Activated naive CD4-positive, alpha-beta T cell treated with anti-CD3 and anti-CD28 coated beads, Interleukin-2, amount 50 U/mL, for 72 hours (primary cell): ENCODE measurements at places on chromosomes 1 and 21. TPM values are rescaled to one million over a fixed set of nuclear protein-coding genes. Genes with fewer than 3 reads are reported as not detected.

- DNase-seq: no peak
These were observed 171.5 kb upstream of the IRF2BP2 start for GRCh38 chr1:234781241-234782065.

ANGPTL1 gene
- total RNA-seq: not detected

DNA sequence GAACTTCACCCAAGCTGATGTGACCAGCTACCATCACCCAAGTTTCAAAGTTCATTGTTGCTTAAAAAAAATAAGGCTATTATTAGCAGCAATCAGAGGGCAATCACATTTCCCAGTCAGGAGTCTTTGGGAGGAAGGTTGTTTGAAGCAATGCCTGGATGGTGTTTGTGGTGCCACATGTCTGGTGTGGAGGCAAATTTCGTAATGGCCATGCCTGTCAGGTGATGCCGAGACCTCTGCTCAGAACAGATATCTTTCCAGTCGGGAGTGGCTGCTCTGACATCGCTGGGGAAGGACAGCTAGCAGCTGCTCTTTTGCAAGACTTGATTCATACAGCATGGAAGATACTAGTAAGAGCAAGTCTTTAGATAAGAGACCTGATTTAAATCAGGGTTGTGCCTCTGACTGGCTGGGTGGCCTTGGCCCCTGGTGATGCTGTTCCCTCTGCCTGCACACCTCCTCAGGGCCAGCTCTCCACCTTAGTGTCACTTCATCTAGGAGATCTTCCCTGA, 187.8 kb upstream of the JUN start:
- no peak for DNase-seq

FCRL5 gene
- not detected for total RNA-seq

ZFP69 gene
- 4.9 TPM for total RNA-seq

TNFAIP8L2 gene
- 6.9 TPM for total RNA-seq

DNA sequence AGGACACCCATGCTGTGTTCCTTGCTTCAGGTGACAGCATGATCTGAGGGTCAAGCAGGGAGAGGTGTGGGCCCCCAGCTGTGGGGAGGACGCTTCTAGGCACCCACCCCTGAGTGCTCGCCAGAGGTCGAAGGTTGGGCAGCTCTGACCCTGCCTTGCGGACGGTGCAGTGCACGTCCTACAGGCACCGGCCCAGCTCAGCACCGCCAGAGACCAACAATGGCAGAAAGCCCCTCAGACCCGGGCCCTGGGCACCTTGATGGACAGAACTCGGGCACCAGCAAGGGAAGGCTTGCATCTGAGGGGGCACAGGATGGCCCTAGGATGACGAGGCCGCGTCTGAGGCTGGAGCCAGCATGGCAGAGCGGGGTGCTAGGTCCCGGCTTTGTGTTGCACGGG, 24.7 kb downstream of the NADK start:
- no peak for DNase-seq

DNA sequence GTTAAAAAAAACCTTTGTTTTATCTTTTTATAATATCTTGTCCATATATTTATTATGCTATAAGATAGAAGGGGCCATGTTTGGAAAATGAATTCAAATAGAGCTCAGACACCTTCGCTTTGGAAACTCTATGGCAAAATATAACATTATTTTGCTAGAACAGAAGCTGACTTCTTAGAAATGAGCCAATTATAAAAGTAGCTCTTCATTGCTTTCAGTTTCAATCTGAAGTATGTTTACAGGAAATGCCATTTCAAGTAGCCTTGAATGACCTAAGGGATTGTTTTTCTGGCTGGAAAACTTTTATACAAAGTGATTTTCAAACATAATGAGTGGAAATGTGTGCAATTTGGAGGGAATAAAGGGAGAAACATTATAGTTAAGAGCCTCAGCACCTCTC, 37.8 kb upstream of the GBP5 start:
- DNase-seq: no peak

GRCh38 chr1:118918940-118919259, 69.2 kb downstream of the TBX15 start:
- no peak for DNase-seq

DNA sequence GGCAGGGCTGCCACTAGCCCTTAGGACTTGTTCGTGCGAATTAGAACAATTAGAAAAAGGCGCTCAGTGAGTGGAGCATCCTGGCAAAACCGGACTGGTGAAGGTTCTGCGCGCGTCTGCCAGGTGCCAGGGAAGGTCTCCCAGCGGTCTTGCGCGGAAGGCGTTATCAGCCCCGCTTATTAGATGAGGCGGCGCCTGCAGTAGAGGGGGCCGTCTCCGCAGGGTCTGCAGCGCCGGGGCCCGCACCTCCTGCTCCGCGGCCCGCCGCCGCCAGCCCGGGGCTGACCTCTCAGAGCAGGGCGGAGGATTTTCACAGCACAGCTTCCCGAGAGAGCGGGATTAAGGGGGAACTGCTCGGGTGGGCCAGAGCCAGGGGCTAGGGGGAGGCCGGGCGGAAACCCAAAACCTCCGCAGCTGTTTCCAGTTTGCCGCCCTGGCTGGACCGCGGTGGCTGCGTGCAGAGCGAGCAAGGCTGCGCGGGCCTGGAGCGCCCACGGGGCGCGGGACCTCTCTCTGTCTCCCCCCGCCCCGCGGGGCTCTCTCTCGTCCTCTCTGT, 155.2 kb downstream of the FOXD2 start:
- no peak for DNase-seq

DNA sequence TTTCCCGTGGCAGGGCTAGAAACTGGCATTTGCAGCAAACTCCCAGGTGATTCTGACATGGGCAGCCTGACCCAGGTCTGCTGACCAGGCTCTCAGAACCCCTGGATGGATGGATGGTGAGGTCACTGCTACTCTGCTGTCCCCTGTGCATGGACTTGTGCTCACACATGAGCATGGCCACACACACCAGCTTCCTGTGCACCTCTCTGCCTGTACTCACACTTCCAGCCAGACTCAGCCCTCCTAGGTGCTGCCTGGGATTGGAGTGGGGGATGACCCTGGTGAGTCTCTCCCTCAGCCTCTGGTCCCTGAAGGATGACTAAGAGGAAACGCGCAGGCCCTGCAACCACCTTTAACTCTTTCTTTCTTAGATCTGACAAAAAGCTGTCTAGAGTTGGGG, 361.1 kb downstream of the HHAT start:
- no peak for DNase-seq

CLCNKA gene
- not detected for total RNA-seq

KPNA6 gene
- 103 TPM for total RNA-seq

ANXA9 gene
- total RNA-seq: not detected

DNA sequence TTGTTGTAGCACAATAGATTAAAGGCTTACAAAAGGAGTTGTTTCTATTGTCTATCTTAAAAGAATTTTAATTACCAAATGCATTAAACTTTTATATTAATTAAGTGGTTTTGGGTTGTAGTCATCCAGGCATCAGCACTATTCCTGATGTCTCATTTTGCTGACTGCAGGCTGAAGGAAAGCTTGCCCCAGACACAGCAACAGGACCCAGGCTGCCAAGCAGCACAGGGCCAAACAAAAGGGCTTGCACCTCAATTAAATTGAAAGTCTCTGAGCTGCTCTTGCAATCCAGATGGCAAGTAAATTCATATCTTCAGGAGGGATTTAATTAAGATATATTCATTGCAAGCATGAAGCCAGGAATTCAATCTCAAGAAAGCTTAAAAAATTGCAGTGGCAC, 80.7 kb upstream of the CHODL start:
- DNase-seq: no peak

DNA sequence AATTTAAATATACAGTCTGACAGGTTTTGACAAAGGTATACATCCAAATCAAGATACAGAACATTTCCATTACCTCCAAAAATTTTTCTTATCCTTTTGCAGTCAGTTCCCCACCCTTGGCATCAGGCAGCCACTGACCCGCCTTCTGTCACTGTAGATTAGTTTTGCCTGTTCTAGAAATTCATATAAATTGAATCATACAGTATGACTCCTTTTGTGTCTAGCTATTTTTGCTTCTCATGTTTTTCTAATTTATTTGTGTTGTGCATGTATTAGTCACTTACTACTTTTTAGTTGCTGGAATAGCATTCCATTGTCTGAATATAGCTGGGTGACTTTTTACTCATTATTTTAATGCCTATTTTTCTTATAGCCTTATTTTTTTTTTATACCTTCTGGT, 3.8 kb downstream of the UTP25 start:
- no peak for DNase-seq

- DNase-seq: no peak
These were observed 128.6 kb upstream of the HOOK1 start for GRCh38 chr1:59686170-59686569.

GRCh38 chr21:46381541-46381940, 57.6 kb downstream of the PCNT start:
- DNase-seq: no peak

GRCh38 chr1:224582041-224582440, 34.1 kb upstream of the CNIH3 start:
- DNase-seq: no peak

DNA sequence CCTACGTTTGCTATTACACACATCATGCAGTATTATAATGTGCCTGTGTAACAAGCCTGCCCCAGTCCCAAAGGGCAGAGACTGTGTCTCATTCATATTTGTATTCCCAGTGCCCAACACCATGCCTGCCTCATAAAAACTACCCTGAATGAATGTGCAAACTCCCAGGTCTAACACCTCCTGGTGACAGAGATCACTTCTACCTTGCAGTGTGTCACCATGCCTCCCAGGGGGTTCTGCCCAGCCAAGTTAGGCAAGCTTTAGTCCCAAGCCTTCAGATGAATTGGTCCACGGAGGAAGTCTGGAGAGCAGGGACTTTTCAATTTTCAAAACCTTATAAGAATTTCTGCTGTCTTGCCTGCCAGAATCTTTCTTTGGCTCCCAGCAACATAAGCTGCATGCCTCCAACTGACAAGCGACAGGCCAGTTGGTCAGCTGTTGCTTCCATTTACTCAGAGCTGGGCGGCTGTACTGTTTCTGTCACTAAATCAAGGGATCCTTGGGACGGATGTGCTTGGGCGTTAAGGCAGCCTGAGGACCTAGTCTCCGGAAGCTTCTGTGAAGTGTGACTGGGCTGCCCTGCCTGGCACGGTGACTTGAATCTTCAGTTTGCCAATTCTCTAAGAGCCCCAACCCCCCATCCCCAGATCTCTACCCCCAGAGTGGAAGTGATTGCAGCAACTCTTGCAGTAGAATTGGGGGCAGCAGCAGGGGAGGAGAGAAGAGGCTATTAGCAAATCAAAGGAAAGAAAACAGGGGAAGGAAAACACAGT, 1.2 kb downstream of the RXRG start:
- DNase-seq: no peak

DNA sequence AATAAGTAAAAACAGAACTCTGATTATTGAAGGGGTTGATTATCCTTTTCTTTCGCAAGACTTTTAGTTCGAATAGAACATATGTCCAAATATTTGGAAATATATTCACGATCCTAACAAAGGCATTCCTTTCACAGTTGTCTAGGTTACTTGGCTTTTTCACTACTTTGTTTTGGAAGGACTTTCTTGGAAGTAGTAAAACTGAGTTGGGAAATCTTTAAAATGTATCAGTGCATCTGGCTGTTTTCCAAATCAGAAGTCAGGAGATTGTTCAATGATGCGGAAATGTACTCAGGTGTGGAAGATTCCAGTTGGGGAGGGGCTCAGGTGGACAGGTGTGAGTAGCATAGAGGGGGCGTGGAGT, 67.1 kb downstream of the SH3BGR start:
- no peak for DNase-seq
